ENCODE measurements at places on chromosomes 4 and X.
A peak's percentile ranks its signal among the peaks of the same experiment; 100 is the strongest.

GRCh38 chrX:153781428-153782047, 697 bp downstream of the SRPK3 start:
- DNase-seq = no peak

GRCh38 chr4:80213117-80213815, 16.0 kb downstream of the PRDM8 start:
- DNase-seq = no peak

DNA sequence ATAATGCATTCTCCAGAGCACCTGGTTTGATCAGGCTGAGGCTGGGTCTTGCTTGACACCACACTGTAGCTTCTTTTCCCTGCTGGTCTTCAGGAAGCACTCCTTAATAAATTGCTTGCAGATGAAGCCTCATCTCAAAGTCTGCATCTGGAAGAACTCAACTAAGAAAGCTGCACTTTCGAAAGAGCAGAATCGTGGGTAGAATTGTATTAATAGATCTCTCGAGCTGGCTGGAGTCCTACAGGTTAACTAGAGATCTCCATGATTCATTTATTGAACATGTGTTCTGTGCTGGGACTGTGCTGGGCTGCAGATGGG, 152.7 kb downstream of the STK32B start:
- DNase-seq = no peak

DNA sequence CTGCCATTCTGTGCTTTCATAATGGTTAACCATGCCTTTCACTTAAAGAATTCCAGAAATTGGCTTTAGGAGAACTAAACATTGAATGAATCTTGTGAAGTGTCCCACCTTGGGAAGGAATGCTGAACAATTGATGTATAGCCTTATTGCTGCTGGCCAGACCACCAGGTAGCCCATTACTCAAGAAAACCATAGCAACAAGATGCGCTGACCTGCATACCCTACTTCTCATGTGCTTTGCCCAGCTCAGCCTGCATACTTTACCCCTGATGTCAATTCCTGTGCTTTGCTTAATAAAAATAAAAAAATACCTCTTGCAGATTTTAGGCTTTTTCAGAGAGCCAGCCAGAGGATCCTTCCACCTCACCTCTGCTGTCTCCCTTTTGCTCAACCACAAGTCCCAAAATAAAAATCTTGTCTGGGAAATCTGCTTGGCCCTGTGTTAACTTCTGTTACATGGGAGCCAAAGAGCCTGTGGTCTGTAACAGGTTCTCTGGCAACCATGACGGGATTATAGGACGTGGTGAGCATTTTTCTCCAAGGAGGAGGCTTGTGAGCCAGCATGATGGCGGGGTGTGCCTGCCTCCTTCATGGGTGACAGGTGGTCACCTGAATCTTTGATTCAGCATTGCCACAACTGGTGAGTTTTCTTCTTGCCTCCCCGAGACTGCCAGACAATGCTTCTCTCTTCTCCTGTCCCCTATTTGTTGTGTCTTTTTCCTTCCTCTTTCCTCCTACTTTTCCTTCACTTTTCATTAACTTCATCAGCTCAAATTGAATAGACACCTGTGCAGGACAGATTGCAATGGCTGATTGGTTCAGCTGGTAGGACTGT, 106.8 kb downstream of the ARSJ start:
- no peak for DNase-seq

- no peak for DNase-seq
Observed at GRCh38 chrX:49270249-49270921, 792 bp downstream of the PPP1R3F start.

DNA sequence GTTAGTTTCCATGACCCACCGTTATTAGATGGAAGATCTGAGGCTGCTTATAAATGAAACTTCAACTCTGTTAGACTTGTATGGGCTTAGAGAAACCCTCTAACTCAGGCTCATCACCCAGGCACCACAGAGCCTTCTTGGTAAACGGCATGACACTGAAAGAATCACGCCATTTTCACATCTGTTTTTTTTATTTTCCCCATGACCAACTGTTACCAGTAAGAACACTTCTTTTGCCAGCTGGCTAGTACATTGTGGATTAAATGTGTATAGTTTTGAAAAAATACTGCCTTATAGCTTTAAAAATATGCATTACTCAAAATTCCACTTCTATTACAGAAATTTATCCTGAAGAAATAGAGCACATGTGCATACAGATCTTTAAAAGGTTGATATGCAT, 48.0 kb upstream of the APELA start:
- no peak for DNase-seq

GRCh38 chr4:99724067-99724466, 66.4 kb upstream of the C4orf54 start:
- DNase-seq = no peak

DNA sequence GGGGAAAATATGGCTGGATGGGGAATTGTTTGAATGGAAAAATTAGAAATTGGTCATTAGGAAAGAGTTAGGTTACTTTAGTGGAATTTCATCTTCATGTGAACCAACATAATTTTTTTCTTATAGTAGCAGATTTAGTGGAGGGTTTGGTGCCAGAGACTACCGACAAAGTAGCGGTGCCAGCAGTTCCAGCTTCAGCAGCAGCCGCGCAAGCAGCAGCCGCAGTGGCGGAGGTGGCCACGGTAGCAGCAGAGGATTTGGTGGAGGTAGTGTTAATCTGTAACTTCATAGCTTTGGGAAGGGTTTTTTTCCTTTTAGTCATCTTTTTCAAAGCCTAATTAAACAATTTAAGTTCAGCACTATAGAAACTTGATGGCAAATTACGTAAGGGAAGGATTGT, 13.2 kb downstream of the DDX3X start:
- no peak for DNase-seq

- peak; percentile 51 for DNase-seq
Observed at GRCh38 chrX:39162322-39162735, 361.1 kb downstream of the MID1IP1 start.

GRCh38 chr4:127829014-127829413, 46.9 kb downstream of the HSPA4L start:
- no peak for DNase-seq

- no peak for DNase-seq
Observed at GRCh38 chr4:180727478-180727877, 1515.7 kb upstream of the TENM3 start.
